ENCODE measurements at places on chromosomes 4 and X.

GRCh38 chr4:180640193-180640592, 1603.0 kb upstream of the TENM3 start:
- DNase-seq, result no peak

DNA sequence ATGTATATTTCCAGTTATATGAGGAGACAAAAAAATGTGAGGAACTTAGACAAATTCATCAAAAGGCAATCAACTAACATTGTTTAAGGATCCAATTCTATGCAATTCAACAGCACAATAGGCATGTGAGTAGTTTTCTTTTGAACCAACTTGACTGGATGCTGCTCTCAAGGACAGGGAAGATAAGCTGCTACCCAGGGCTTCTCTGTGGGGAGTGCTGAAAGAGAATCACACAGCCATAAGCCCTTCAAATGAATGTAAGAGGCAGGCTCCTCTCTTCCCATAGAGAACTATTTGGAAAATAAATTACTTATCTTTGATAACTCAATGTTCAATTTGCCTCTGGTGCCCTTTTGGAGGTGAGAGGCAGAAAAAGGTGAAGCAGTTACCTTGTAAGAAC, 1413.6 kb downstream of the PCDH7 start:
- DNase-seq, result no peak

- no peak for DNase-seq
Observed at GRCh38 chr4:98712607-98713006, 54.2 kb upstream of the TSPAN5 start.

GRCh38 chr4:154569584-154569983, 6.8 kb downstream of the FGB start:
- no peak for DNase-seq

DNA sequence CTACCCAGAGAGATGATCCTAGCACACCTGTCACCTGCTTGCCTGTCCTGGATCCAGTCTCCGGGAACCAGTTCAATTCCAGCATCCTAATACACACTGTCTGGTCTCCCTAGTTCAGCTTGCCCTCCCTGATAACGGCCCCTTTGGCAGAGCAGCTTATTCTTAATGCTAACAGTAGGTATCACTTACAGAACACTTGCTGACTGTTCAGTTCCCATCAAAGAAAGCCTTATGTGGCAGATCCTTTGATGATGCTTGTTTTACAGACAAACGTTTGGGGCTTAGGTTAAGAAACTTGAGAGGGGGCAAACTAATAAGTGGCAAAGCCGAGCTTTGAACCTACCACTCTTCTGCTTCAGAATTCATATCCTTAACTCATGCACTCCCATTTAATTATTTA, 890 bp downstream of the RASSF6 start:
- DNase-seq, result no peak

DNA sequence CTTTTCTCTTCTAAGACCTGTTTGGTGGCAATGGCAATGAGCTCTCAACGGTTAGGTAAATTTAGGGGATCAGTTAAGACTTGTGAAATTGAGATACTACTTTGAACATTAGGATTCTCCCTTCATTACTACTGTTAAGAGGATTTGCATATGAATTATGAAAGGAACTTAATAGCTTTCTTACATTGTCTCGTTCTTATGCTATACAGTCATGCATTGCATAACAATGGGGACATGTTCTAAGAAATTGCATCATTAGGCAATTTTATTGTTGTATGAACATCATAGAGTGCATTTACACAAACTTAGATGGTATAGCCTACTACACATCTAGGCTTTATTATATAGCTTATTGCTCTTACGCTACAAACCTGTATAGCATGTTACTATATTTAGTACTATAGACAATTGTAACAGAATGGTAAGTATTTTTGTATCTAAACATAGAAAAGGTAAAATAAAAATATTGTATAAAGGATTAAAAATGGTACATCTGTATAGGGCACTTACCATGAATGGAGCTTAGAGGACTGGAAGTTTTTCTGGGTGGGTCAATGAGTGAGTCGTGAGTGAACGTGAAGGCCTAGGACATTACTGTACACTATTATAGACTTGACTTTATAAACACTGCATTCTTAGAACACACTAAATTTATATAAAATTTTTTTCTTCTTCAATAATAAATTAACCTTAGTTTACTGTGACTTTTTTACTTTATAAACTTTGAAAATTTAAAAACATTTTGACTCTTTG, 62.5 kb downstream of the PAQR3 start:
- DNase-seq, result no peak

- DNase-seq, result no peak
Observed at GRCh38 chrX:17860179-17860780, 818 bp downstream of the RAI2 start.

DNA sequence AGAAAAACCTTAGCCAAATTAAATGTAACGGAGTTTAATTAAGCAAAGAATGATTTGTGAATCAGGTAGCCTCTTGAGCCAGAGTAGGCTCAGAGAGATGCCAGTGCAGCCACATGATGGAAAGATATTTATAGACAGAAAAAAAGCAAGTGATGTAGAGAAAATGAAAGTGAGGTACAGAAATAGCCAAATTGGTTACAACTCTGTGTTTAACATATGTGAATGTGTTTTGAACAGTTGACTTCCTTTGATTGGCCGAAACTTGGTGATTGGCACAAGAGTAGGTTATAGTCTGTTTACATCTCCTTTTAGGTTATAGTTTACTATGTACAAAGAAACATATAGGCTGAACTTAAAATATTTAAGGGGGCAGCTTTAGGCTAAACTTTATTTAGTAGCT, 459.9 kb upstream of the BOD1L1 start:
- DNase-seq, result no peak

GRCh38 chr4:89001647-89002445, 55.1 kb downstream of the FAM13A start:
- no peak for DNase-seq

DNA sequence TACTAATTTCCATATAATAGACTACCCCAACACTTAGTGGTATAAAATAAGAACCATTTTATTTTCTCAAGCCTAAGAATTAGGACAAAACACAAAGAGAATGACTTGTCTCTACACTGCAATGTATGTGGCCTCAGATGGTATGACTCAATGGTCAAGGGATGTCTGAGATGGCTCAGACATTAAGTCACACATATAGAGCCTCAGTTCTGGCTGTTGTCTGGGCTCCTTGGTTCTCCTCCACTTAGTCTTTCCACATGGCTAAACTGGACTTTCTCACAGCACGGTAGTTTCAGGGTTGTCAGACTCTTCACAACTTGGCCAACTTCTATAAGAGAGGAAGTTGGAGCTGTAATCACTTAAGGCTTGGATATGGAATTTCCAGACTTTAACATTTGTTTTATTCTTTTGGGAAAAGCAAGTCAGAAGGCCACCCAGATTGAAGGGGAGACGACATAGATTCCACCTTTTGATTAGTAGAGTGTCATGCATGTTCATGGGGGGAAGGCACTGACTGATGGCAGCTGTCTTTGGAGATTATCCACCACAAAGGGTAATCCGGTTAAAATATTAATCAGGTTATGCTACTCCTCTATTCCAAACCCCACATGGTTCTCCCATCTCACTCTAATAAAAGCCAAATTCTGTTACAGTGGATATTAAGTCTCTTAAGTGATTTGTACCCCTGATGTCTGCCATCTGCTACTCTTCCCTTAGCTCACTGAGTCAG, 9.4 kb downstream of the IL15 start:
- no peak for DNase-seq

DNA sequence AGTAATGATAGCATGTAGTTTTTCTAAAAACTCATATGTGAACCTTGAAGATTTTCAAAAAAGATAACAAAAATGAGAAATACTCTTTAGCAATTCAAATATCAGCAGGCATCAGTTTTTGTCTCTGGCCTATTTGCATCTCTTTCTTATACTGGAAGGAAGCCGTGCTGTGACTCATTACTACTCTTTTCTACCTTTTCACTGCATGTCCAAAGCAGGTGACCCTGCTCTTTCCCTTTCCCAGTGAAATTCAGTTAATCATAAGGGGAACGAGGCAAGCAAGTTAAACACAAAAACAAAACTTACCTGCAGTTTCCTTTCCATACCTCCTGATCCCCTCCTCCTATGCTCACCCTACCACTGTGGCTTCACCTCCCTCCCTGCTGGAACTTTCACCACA, 9.3 kb downstream of the SPATA4 start:
- DNase-seq, result no peak

- no peak for DNase-seq
Observed at GRCh38 chr4:143420227-143420626, 83.6 kb downstream of the GAB1 start.

DNA sequence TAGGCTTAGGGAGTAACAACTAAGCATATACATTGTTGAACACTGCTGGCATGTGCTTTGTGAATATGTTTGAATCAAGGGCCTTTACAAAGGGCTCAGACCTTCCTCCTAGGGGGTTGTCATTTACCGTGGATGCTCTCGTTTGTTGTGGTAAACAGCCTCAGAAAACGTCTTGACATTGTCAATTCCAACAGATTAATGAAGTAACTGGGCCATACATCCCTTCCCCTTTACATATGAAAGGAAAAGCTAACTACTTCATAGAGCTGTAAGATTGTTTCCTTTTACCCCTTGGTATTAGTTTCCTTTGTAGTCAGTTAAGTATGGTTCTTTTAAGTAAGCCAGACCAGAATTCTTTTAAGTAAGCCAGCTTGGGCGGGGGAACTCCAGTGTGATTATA, 42.9 kb downstream of the FAT4 start:
- DNase-seq, result no peak

DNA sequence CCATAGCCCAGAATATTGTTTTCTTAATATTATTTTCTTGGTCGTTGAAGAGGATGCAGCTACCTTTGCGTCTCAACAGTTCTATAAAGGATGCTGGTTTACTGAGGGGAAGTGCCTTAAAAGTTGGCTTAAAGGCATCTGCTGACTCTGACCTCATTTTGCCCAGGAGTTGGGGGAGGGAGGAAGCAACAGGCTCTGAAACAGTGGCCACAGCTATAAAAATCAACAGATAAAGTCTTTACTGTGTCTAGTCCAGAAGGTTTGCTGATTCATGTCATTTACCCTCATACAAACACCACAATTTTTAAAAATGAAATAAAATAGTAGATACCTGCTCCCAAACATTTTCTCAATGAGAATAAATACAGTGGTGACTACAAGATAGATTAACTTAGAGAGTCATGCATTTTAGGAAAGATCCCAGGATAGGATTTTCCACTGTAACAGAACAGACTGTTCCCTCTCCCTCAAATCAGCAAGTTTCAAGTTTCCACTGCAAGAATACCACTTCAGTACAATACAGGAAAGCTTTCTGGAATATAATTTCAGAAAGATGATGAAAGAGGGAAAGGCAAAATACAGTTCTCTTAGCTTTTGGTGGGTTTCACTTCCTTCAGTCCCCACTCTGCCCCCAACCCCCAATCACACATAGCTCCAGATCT, 1.9 kb downstream of the PHKA1 start:
- no peak for DNase-seq

- DNase-seq, result no peak
Observed at GRCh38 chrX:119763836-119764387, 5.5 kb downstream of the SOWAHD start.

GRCh38 chr4:102416765-102417164, 71.5 kb upstream of the SLC39A8 start:
- DNase-seq, result no peak

All from stimulated activated CD8-positive, alpha-beta memory T cell treated with anti-CD3 and anti-CD28 coated beads, Interleukin-15, amount 100 ng/mL, for 4 hours (primary cell).